Memory B cell (primary cell): ENCODE measurements at places on chromosomes 1 and 21.

GRCh38 chr1:84675106-84675505 is 15.2 kb downstream of the SSX2IP start:
- DNase-seq = no peak

- no peak for DNase-seq
These were observed 580.4 kb downstream of the USP25 start for GRCh38 chr21:16310176-16310575.

DNA sequence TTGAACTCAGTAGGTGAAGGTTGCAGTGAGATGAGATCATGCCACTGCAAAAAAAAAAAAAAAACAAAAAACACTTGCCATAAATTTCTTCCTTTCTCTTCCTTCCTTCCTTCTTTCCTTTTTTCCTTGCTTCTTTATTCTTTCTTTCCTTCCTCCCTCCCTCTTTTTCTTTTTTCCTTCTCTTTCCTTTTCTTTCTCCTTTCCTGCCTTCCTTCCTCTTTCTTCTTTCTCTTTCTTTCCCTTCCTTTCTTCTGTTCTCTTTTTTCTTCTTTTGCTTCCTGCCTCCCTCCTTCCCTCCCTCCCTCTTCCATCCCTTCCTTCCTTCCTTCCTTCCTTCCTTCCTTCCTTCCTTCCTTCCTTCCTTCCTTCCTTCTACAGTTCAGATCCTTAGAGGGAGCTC is 71.2 kb downstream of the LYPLAL1 start:
- no peak for DNase-seq

- DNase-seq = no peak
These were observed 72.1 kb downstream of the SLC5A9 start for GRCh38 chr1:48294656-48295055.

- DNase-seq = no peak
These were observed 42.1 kb downstream of the CAMK2N1 start for GRCh38 chr1:20443703-20444586.

DNA sequence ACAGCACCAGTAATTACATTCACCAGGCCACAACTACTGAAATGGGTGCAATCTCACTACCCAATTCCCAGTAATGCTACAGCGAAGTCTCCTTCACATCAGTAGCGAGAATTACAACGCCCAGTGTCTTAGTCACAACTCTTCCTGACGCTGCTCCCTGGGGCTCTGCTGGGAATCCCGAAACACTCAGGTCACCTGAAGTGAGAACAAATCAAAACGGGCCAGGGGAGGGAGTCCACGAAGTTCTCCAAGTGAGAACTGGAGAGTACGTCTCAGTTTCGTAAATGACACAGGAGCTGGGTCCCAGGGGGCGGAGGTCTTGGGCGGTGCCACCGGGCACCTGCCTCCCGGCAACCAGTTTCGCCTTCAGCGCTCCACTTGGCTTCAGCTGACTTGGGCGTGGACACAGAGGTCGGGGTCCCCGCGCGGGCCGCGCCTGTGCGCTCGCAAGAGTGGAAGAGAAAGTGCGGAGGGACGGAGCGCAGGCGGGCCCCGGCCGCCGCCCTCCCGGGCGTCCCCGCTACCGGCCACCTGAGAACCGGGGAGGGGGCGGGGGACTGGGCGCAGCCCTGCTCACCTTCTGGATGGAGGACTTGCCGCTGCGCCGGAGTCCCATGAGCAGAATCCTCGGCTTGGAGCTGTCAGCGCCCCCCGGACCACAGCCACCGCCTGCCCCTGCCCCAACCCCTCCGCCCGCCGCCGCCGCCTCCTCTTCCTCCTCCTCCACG is 575 bp downstream of the RRAGC start:
- DNase-seq = peak; percentile 62

- DNase-seq = no peak
These were observed 55.3 kb downstream of the CDC7 start for GRCh38 chr1:91555821-91556531.
